Lung (tissue), 17 donors: ENCODE measurements at places on chromosomes 6 and 20.

DNA sequence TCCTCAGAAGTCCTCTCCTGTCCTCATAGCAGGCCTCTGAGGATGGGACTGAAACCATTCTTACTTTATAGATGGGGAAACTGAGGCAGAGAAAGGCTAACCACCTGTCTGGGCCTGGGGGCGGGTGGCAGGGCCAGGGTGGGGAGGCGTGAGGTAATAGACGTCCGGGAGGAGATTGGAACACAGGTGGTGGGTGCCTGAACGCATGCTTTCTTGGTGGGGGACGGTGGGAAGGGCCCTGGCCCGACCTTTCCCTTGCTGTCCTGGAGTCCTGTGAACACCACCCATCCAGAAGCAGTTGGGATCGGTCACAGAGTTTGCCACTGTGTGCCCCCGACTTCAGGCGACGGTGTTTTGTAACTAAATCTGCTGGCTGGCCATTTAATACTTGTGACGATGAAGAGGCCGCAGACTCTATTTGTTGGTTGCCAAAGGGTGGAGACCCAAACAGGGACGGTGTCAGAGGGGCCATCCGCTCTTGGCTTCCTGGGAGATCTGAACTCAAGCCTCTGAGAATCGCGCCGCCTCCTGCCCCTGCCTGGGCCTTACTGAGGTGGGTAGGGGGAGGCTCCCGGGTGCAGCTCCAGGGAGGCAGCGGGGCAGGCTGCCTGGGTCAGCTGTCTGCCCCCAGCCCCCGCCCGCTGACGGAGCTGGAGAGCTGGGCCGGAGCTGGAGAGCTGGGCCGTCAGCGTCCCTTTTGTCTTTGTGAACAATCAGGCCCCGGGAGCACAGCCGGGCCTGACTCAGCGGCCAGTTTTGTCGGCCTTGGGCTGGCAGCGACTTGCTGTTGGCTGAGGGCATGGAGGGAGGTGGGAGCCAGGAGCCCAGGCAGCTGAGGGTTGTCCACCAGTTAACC lies 4.1 kb downstream of the RBM38 start:
- no peak for DNase-seq

DNA sequence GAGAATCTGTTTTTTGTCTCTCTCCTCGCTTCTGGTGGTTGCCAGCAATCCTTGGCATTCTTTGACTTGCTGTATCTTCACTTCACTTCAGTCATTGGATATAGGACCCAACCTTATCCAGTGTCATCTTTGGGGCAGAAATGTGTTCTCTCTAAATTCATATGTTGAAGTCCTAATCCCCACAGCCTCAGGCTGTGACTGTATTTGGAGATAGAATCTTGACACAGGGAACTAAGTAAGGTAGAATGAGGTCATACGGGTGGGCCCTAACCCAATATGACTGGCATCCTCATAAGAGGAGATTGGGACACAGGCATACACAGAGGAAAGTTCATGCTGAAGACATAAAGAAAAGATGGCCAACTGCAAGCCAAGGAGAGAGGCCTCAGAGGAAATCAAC lies 51.9 kb upstream of the TPD52L1 start:
- no peak for DNase-seq

DNA sequence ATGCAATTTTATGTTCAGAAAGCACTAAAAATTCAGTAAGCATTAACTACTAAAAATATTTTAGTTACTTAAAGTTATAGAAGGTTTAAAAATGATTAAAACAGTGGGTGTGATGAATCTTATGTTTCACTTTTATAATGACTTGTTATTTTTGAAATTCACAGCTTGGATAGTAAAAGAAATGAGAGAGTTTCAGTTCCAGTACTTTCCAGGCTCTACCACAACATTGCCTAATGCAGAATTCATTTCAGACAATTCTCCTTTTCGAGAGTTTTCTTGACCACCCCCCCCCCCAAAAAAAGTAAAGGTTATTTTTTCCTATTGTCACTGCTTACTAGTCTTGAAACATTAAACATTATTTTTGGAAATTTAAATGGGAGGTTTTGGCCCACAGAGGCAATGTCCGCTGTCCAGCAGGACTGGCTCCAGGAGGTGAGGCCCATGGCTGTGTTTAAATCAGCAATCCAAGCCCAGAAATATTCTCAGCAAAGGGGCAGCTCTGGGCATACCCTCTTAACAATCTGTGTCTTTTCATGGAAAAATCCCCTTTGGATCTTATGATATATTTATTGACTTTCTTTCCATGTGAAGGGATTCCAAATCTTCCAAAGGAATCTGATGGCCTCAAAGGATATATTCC lies 519.9 kb downstream of the MAFB start:
- no peak for DNase-seq

DNA sequence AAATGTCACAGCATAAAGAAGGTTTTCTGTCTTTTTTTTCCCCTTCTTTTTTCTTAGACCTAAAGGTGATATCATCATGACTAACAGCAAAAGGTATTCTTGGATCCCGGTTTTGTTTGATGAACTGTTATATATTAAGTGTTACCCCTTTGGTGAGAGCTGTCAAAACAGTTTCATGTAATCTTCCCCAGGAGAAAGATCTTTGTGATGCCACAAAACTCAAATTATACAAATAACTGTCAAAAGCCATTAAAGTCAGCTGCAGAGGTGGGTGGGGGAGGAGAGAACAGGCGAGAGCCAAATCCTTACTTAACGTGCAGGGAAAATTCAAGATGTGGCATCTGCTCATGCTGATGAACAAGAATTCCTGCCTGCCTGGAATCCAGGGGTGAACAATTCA lies 258.2 kb downstream of the BMP7 start:
- no peak for DNase-seq

DNA sequence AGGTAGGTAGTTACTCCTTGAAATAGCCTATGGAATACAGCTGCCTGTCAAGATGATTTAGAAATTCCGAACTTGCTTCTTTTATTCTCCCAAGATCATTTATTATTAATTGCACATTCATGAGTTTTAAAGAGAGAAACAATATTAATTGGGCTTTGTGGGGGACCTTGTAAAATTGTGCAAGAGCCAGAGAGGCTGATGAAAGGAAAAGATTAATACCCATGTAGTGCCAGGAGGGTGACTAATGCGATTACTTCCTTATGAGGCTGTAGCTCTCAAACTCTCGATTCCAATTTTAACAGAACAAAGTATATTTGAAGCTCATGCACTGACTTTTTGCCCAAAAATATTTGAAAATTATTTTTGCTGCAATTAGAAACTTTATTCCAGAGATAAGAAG lies 423.8 kb upstream of the ID4 start:
- DNase-seq, result no peak
